Spleen (tissue), 13 donors: ENCODE measurements at places on chromosomes 16 and 17. TPM values are rescaled to one million over a fixed set of nuclear protein-coding genes. Genes with fewer than 3 reads are reported as not detected.

DNA sequence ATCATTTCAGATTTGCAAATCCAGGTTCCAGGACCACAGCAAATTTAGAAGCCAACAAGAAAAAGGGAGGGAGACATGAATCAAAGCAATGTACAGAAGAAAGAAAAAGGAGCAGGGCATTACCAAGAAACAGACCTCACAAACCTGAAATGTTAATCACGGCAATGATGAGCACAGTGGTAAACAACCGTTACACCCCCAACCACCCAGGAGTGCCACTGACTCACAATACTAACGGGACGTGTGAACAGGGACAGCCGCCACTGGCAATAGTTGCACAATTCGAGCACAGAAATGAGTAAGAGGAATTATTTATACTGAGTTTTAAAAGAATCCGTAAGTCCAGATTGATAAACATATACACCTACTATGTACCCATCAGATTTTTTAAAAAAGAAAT lies 13.8 kb downstream of the USP22 start:
- DNase-seq = no peak
- peak overlapping the region; percentile 23 for H3K27ac ChIP-seq
- peaks cover 88% of the 10 kb centered on the region for H3K4me1 ChIP-seq
- H3K4me3 ChIP-seq = no peak overlapping the region
- peaks cover 52% of the 10 kb centered on the region for H3K36me3 ChIP-seq

DNA sequence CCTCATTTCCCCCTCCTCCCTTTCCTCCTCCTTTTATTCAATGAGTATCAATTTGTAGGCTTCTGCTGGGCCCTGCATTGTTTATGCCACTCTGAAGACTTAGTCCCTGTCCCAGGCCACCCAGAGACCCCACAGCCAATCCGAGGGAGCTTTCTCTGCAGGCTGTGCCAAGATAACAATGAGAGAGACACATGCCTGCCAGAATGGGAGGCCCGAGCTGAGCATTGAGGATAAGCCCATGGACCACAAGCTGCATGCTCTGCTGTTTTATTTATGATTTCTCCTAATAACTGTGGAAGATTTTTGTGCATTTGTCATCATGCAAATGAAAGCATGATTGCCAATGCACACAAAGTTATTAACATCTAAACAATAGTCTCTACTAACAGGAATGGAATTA lies 3.0 kb downstream of the RCVRN start:
- no peaks in the 10 kb centered on the region for H3K4me1 ChIP-seq
- peak; percentile 33 for DNase-seq
- H3K27me3 ChIP-seq = no peaks in the 10 kb centered on the region
- H3K27ac ChIP-seq = no peak overlapping the region
- H3K4me3 ChIP-seq = no peak overlapping the region
- no peaks in the 10 kb centered on the region for H3K36me3 ChIP-seq

- no peaks in the 10 kb centered on the region for H3K27me3 ChIP-seq
- no peak overlapping the region for H3K4me3 ChIP-seq
- no peaks in the 10 kb centered on the region for H3K36me3 ChIP-seq
- H3K27ac ChIP-seq = no peak overlapping the region
Observed at GRCh38 chr16:89006036-89006752, 29.2 kb upstream of the CBFA2T3 start.

GRCh38 chr16:48687421-48688038 lies 77.5 kb upstream of the N4BP1 start:
- no peak overlapping the region for H3K27ac ChIP-seq
- no peaks in the 10 kb centered on the region for H3K36me3 ChIP-seq
- H3K27me3 ChIP-seq = no peaks in the 10 kb centered on the region
- H3K4me1 ChIP-seq = peaks cover 9% of the 10 kb centered on the region

The TNFRSF17 gene
- total RNA-seq = 10.6 TPM
